ENCODE measurements at places on chromosomes 4 and X. TPM values are rescaled to one million over a fixed set of nuclear protein-coding genes. Genes with fewer than 3 reads are reported as not detected.

Gene TMPRSS11A
- not detected for total RNA-seq

Gene DTHD1
- total RNA-seq = 8.0 TPM

Gene RELL1
- 33.5 TPM for total RNA-seq

Gene ARHGEF38
- 20.6 TPM for total RNA-seq

- peaks cover 5% of the 10 kb centered on the region for H3K4me1 ChIP-seq
- no peak overlapping the region for H3K4me3 ChIP-seq
- no peaks in the 10 kb centered on the region for H3K27me3 ChIP-seq
- no peak overlapping the region for H3K27ac ChIP-seq
- no peak for DNase-seq
Observed at GRCh38 chr4:7338059-7338452, 96.7 kb downstream of the PSAPL1 start.

Gene PPM1K
- total RNA-seq = 36.5 TPM

DNA sequence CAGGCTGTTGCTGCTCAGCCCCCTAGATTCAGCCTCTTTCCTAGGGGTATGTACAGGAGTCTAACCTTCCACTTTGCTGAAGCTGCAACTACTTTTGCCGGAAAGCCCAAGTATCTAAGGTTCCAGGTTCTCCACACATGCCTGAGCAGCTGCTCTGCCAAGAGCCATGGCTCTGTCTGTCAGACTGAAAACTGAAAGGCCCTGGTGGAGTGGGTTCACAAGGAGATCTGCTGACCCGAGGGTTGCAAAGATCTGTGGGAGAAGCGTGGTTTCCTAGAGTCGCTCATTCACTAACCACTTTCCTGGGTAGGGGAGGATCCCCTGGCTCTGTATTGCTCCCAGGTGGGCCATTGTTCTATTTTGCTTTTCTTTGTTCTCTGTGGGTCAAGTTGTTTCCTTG, 6.0 kb upstream of the PNMA6F start:
- H3K27ac ChIP-seq = no peak overlapping the region
- H3K36me3 ChIP-seq = no peaks in the 10 kb centered on the region
- H3K4me1 ChIP-seq = no peaks in the 10 kb centered on the region
- H3K27me3 ChIP-seq = no peaks in the 10 kb centered on the region
- no peak for DNase-seq

DNA sequence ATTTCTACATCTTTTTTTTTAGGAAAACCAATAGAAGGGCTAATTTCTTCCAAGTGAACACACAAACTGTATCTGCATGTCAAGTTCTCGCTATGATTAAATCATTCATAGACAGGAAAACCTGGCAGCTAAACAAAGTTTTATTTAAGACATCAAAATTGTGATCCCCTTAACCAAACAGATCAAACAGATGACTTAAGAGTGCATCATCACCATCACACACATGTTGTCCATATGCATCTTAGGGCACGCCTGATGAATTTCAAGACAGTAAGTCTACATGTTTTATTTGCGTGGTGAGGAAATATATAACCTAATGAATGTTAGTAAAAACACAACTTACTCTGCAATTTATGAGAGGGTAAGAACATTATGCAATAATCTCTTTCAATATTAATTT, 317.0 kb upstream of the ANXA10 start:
- no peak for DNase-seq
- no peak overlapping the region for H3K4me3 ChIP-seq
- no peaks in the 10 kb centered on the region for H3K27me3 ChIP-seq
- H3K36me3 ChIP-seq = no peaks in the 10 kb centered on the region
- no peaks in the 10 kb centered on the region for H3K4me1 ChIP-seq

DNA sequence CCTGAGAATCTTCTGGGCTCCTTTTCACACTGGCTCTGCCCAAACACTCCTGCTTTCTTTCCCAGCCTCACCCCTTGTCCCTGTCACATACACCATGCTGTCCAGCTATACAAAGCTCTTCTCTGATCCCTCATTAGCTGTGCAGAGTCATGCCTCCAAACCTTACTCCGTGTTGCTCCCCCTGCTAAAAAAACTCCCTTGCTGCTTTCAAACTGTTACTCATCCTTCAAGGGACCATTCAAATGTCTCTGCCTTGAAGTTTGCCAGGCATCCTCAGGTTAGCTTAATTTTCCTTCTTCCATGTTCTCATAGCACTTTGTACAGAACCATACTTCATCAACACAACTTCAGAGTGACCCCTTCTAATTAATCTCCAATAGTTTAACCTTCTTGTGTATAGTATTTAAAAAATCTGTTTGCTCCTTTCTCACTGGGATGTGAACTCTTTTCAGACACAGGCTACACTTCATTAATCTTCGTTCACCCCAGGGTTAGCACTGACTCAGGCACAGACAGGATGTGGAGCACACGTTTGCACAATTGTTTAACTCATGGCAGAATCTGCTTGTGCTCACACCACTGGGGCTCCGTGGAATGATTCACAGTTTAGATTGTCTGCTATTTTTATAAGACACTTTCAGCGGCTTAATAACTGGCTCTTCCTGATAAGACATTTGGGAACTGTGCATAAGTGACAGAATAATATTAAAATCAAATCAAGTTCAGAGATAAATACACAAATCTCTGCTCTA, 21.4 kb upstream of the SEL1L3 start:
- H3K27me3 ChIP-seq = no peaks in the 10 kb centered on the region
- H3K27ac ChIP-seq = no peak overlapping the region
- no peaks in the 10 kb centered on the region for H3K36me3 ChIP-seq
- DNase-seq = no peak
- no peak overlapping the region for H3K4me3 ChIP-seq

Gene KDR
- 55.8 TPM for total RNA-seq

Gene HADH
- 48.2 TPM for total RNA-seq

Gene SYTL5
- 1.6 TPM for total RNA-seq

Gene FAT4
- total RNA-seq = 15.2 TPM

GRCh38 chrX:101399825-101400224, 7.9 kb downstream of the GLA start:
- DNase-seq = no peak
- H3K36me3 ChIP-seq = peaks cover 32% of the 10 kb centered on the region
- no peaks in the 10 kb centered on the region for H3K4me1 ChIP-seq
- H3K27me3 ChIP-seq = no peaks in the 10 kb centered on the region
- H3K4me3 ChIP-seq = no peak overlapping the region
- no peak overlapping the region for H3K27ac ChIP-seq

Gene CACNA1F
- total RNA-seq = 1.4 TPM

GRCh38 chr4:93748373-93749291, 79.9 kb upstream of the ATOH1 start:
- no peaks in the 10 kb centered on the region for H3K27me3 ChIP-seq
- no peaks in the 10 kb centered on the region for H3K4me1 ChIP-seq
- no peaks in the 10 kb centered on the region for H3K36me3 ChIP-seq
- H3K27ac ChIP-seq = no peak overlapping the region
- no peak for DNase-seq

DNA sequence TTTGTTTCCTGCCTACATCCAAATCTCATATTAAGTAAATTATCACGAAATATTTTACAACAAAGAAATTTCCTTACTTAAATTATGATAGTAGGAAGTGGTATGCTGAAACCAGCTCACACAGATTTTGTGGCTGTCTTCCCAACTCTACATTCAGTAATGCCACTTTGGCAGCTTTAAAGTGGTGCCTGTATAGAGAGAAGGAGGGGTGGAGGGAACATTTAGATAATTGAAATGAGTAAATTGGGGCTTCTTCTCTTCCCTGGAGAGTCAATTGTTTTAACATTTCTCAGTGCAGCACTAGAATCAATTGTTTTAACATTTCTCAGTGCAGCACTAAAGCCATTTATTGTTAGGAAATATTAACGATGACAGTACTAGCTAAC, 1323.1 kb downstream of the PCDH7 start:
- H3K27ac ChIP-seq = no peak overlapping the region
- no peaks in the 10 kb centered on the region for H3K27me3 ChIP-seq
- no peaks in the 10 kb centered on the region for H3K4me1 ChIP-seq

GRCh38 chr4:142846729-142847596, 862 bp upstream of the INPP4B start:
- no peaks in the 10 kb centered on the region for H3K36me3 ChIP-seq
- peaks cover 21% of the 10 kb centered on the region for H3K4me1 ChIP-seq
- H3K4me3 ChIP-seq = peak overlapping the region; percentile 64
- peak overlapping the region; percentile 54 for H3K27ac ChIP-seq
- DNase-seq = no peak
- H3K27me3 ChIP-seq = peaks cover 29% of the 10 kb centered on the region

Gene SLC16A2
- total RNA-seq = 7.2 TPM

DNA sequence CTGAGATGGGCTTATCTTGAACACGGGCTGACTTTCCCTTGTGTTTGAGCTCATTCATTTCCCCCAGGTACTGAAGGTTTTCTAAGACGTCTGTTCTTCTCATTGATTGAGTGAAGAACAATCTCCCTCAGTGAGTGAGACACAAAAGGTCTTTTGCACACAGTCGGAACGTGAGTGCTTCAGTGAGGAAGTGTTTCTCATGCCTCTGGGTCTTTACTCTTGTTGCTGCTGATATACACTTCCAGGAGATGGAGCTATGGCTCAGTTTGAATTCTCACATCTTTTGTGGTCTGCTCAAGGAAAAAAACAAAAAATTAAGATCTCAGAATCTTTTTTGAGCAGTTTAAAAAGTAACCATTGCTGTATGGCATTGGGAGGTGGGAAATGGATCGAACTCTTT, 981.9 kb upstream of the TENM3 start:
- no peak overlapping the region for H3K27ac ChIP-seq
- H3K4me3 ChIP-seq = no peak overlapping the region
- DNase-seq = no peak
- H3K4me1 ChIP-seq = no peaks in the 10 kb centered on the region
- H3K27me3 ChIP-seq = no peaks in the 10 kb centered on the region

Gene NWD2
- not detected for total RNA-seq

DNA sequence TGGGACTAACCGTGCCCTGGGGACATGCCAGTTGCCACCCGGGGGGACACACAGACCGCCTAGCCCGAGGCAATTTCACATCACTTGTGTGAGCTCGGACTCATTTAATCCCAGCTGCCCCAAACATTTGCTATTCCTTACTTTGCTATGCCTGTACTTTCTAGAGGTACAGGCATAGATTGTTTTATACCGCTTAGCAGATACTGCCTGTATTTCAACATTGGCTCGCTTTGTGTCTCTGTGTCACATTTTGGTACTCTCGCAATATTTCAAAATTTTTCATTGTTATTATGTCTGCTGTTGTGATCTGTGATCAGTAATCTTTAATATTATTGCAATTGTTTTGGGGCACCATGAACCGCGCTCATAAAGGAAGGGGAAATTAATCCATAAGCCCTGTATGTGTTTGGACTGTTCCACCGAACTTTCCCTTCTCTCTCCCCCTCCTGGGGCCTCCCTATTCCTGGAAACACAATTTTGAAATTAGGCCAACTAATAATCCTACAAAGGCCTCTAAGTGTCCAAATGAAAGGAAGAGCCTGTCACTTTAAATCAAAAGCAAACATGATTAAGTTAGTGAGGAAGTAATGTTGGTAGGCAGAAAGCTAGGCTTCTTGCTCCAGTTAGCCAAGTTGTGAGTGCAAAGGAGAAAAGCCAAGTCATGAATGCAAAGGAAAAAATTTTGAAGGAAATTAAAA, 568 bp upstream of the CASP6 start:
- H3K36me3 ChIP-seq = peaks cover 3% of the 10 kb centered on the region
- peaks cover 22% of the 10 kb centered on the region for H3K4me1 ChIP-seq
- peak overlapping the region; percentile 77 for H3K4me3 ChIP-seq

DNA sequence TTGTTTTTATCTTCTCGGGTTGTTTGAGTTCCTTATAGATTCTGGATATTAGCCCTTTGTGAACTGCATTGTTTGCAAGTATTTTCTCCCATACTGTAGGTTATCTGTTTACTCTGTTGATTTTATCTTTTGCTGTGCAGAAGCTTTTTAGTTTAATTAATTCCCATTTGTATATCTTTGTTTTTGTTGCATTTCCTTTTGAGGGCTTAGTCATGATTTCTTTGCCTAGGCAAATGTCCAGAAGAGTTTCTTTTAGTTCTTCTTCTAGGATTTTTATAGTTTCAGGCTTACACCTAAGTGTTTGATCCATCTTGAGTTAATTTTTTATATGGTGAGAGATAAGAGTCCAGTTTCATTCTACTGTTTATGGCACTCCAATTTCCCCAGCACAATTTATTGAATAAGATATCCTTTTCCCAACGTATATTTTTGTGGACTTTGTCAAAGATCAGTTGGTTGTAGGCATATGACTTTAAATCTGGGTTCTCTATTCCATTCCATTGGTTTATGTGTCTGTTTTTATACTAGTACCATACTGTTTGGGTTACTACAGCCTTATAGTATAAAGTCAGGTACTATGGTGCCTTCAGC, 54.3 kb downstream of the EGF start:
- peaks cover 6% of the 10 kb centered on the region for H3K4me1 ChIP-seq
- H3K36me3 ChIP-seq = no peaks in the 10 kb centered on the region
- no peaks in the 10 kb centered on the region for H3K27me3 ChIP-seq
- no peak overlapping the region for H3K4me3 ChIP-seq

DNA sequence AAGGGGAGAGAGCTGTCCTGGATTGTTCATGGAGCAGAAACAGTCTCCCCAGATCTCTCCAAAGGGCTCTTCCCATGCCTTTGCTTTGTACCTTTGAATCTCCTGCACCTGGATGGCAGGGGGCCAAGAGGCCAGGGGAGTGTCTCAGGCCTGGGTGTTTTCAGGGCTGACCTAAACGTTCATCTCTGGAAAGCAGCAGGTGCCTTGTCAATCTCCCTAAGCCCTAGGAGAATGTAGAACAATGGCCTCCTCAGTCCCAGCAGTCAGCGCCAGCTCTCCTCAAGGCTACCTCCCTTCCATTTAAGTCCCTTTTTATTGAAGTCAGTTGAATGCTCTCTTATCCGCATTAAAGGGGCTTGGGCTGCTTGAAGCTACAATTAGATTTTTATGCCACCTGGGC, 31.2 kb upstream of the NSUN7 start:
- DNase-seq = no peak
- no peaks in the 10 kb centered on the region for H3K36me3 ChIP-seq
- no peak overlapping the region for H3K4me3 ChIP-seq
- H3K27me3 ChIP-seq = no peaks in the 10 kb centered on the region
- H3K27ac ChIP-seq = peak overlapping the region; percentile 36

DNA sequence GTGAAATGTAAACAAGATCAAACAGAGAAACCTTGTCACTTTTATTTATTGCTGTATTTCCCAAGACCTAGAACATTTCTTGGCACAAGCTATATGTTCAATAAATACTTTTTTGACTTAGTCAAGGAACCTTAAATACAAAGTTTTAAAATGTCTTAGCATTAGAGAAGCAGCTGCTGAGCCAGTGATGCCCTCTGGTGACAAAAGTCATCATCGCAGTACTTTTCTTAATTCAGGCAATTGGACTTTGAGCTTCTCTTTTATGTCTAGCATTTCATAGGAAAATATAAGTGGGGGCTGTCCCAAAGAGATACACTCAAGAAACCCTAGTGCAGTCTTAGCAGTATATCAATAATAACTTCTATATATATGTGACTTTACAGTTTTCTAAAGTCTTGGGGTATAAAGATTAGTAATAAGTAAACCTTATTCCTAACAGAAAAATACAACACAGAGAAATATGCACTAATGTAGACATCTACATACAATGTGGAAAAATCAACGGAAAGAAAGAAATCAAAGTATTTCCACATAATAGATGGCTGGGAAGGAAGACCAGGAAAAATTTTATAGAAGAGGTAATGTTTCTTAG, 118.4 kb downstream of the DTHD1 start:
- no peak overlapping the region for H3K4me3 ChIP-seq
- DNase-seq = no peak
- no peaks in the 10 kb centered on the region for H3K4me1 ChIP-seq
- H3K36me3 ChIP-seq = no peaks in the 10 kb centered on the region
- H3K27ac ChIP-seq = no peak overlapping the region
- no peaks in the 10 kb centered on the region for H3K27me3 ChIP-seq

All from lower lobe of right lung (tissue), 2 donors.